Osteocyte (in vitro differentiated cells): ENCODE measurements at places on chromosomes 11 and 22.

- no peak for DNase-seq
Observed at GRCh38 chr11:68381716-68382115, 69.3 kb downstream of the LRP5 start.

- DNase-seq = no peak
Observed at GRCh38 chr11:62030071-62030684, 62.7 kb upstream of the FTH1 start.

DNA sequence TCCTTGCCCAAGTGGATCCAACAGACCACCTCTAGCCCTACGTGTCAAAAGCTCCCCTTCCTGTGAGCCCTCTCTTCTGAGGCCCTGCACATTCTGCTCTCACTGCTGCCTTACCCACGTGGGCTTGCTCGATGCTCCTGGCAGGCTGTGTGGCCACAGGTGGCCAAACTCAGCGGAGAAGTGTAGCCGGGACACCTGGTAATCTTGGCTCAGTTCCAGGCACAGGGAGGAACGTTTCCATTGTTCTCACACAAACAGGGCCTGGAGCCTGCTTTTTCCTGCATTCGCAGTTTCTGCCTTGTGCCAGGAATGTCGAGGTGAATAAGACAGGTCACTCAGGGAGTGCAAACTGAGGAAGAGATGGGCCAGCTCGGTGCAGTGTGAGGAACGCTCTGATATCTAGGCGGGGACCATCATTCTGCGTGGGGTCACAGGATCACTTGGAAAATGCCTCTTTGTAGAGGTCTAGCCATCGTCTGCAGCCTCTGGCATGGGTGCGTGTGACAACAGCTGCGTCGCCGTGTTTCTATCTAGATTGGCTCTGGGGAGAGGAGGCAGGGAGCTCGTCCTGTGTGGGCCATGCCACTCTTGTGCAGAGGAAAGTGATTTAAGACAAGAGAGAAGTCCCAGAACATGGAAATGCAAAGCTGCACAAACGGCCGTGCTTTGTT lies 127.6 kb upstream of the PARVA start:
- no peak for DNase-seq

DNA sequence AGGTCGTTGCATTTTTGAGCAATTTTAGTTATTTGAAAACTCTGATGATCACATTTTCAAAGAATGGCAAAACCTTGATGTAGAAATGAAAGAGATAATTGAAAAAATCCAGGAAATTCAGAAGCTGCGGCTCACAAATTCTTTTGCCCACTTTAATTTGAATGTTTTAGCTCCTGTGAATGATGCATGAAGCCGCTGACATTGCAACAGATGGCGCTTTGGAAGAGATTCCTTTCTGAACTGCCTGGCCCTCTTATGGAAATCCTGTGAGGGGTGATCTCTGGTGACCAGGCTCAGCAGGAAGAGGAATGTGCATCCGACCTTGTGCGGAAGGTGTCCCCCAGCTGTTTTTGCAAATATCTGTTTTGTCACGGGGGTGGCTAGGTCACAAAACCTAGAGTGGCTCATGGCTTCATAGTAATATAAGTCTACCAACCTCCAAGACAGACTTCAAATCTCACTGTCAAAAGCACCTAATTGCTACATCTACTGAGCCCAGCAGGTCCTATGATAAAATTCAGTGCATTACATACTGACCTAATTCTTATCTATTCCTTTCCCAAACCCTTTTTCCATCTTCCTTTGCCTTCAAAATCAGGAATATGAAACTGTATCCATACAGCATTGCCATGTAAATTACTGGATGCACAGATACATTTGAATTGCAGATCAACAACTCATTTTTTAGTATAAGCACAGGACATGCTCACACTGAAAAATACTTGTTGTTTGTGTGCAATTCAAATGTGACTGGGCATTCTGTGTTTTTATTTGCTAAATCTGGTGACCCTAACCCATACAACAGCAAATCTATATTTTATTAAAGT lies 412.7 kb downstream of the ETS1 start:
- DNase-seq = no peak

DNA sequence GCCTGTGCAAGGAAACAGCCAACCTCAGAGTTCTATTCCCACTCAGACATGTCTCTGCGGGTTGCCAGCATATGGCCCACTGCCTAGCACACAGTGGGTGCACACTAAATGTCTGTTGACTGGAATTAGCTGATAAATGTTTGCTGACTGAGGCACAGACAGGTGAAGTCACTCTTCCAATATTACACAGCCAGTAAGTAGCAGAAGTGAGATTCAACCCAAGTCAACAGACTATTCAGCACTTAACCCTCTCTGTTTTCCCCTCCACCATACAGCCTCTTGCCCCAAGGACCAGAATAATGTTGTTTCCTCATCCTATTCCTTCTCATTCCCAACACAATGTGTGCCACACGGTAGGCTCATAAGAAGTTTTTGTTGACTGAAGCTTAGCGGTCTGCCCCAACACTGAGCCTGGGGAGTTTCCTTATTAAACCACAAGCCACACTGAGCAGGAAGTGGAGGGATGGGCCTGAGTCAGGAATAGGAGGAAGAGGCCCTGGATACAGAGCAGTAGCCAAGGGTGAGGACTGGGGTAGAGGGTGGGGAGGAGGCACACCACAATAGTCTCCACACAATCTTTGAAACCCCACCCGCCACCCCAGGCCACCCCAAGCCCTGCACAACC lies 15.7 kb upstream of the IL10RA start:
- DNase-seq = peak; percentile 42

- DNase-seq = no peak
Observed at GRCh38 chr11:70824605-70825245, 426.4 kb downstream of the CTTN start.

DNA sequence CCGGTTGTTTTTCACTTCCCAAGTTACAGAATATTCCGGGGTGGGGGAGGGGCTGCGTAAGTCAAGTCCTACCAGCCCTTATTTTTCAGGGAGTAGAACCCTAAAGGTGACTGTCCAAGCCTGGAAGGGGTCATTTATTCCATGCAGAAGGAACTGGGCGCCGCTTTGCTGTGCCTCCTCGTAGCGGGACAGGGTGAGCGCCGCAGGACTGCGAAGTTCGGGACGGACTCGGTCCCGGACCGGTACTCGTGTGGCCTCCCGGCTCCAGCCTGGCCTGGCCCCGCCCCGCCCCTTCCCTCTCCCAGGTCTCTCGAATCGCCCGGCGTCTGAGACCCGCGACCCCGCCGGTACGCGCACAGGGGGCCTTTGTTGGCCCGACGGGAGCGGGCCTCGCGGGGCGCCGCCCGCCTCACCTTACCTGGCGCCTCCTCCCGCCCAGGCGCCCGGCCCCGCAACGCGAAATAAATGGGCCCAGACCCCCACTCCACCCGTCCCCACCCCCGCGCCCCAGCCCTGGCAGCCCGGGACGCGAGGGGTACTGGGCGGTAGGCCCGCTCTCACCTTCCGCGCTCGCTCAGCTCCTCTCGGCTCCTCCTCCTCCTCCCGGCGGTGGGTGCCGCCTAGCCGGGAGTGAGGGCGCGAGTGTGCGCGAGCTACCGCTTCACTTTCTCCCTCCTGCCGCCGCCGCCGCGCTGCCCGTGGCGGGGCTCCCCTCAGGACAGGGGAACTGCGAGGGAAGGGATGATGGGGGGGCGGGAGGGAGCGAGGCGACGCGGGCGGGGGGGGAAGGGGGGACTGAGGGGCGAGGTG lies 698 bp downstream of the PAK1 start:
- no peak for DNase-seq

DNA sequence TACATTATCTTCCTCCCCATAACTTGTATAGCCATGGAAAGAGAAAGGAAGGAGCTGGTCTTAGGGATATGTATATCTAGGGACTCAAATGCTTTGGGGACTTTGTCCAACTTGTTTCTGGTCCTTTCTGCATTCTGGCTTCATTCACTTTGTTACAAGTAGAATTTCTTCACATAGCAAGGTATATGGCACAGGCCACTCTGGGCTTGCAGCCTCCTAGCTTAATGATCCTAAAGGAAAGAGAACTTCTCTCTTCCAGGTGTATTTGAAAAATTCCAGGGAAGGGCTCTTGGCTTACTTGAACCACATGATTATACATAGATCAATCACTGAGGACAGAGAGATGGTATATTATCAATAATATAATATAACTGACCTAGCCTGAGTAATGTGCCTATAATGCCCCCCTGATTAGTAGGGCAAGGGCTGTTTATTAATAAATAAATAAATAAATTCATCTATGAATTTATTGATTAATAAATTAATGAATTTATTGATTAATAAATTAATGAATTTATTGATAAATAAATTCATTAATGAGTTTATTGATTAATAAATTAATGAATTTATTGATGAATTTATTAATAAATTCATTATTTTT lies 48.2 kb upstream of the CEP295 start:
- DNase-seq = no peak

DNA sequence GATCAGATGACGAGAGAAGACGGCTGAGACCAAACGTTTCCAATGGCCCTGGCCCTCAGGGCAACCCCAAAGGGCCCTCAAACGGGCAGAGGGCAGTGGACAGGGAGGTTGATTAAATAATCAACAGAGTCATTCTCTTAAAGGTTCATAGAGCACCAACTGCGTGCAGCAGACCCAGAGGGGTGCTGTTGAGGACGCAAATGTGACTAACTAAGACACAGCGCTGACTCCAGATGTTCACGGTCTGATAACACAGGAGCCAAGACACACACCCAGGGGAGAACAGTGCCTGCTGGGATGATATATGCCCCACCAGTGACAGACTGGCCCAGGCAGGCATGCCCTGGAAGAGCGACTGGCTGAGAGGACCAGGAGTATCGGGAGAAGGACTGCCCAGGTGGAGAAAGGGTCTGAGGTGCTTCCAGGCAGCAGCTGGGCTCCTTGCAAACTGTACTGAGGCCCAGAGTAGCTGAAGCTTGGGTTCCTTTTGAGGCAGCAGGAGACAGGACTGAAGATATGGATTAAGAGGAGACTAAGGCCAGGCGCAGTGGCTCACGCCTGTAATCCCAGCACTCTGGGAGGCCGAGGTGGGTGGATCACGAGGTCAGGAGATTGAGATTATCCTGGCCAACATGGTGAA lies 7.7 kb downstream of the VWCE start:
- no peak for DNase-seq

- no peak for DNase-seq
Observed at GRCh38 chr22:26372890-26373289, 56.2 kb upstream of the ASPHD2 start.

DNA sequence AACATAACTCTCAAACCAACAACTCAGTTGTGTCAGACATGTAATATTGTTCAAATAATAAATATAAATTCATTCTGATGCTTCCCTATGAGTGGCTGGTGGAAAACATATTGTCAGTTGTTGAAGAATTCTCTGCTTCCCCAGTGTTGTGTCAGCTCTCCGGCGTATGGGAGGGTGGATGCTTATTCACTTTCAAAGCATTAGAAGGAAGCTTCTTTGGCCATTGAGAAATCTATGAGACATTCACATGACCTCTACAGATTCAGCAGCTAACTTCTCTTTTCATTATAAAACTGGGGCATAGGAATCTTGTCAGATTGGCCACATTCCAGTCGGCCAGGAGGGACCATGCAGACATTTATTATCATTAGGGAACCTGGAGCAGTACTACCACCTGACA lies 2.9 kb downstream of the OR51V1 start:
- no peak for DNase-seq

DNA sequence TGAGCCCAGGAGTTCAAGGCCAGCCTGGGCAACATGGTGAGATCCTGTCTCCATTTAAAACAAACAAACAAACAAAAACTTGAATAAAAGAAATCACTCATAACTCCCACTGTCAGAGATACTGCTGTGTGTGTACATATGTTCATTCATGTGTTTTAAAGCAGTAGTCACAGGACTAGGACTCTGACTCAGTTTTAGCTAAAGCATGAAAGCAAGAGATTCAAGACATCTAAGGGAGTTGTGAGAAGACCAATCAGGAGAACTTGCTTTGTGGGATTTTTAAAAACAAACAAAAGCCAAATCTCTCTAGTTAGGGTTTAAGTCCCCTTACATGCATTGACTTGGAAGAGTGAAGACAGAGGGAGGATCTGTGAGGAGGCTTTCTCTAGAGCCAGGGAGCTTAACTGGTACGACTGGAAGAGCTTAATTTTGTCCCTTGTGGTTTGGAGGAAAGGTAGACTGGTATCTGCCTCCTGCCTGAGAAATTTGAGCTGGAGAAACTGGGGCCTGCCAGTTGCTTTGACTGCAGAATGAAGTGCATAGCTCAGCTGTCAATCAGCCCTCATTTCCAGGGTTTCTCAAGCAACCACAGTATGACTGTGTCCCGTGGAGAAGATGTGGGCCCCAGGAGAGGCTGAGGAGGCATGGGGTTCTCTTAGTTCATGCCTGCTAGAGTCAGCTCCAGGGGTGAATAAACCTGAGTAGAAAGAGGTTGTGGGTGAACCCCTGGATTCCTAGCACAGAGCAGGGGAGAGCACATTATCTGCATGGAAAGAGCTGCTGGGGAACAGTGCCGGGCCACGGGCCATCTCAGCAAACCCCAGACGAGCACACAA lies 30.6 kb downstream of the EXPH5 start:
- DNase-seq = peak; percentile 60

- no peak for DNase-seq
Observed at GRCh38 chr11:64090806-64091516, 55.2 kb downstream of the FLRT1 start.

GRCh38 chr11:8597182-8597581 lies 3.2 kb upstream of the STK33 start:
- DNase-seq = no peak

DNA sequence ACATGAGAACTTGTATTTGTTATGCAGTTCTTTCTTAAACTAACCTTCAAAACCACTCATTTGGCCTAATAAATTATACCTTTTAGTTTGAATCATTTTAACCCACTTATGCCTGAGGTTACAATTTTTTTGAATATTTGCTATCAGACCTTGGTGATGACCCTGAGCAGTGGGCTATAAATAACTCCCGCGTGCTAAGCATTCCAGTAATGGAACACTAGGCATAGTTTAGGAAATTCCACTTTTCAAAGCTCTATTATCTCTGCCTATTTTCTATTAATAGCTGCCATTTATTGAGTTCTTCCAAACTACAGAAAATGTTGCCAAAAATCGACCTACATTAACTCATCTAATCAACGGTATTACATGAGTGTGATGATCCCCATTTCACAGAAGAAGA lies 993.4 kb upstream of the FAT3 start:
- no peak for DNase-seq

- DNase-seq = no peak
Observed at GRCh38 chr11:44742508-44743246, 15.9 kb downstream of the TSPAN18 start.

- no peak for DNase-seq
Observed at GRCh38 chr11:13486926-13487660, 8.7 kb downstream of the PTH start.

DNA sequence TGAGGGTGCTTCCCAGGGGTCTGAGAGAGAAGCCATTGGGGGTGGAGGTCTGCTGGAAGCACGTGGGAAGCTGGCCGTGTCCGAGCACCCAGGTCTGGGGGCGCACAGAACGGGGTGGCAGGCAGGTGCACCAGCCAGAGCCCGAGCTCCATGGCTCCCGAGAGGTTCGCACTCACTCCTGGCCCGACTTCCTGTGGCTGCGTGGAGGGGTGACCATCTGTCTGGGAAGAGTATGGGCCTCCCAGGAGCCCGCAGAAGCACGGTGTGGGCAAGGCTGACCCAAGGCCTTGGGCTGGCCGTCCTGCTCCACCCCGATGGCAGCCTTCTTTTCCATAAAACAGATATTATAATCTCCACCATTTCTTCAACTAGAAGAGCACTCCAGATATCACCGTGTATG lies 256.0 kb upstream of the B3GAT1 start:
- peak; percentile 72 for DNase-seq
